ENCODE measurements at places on chromosomes 2 and 18.

DNA sequence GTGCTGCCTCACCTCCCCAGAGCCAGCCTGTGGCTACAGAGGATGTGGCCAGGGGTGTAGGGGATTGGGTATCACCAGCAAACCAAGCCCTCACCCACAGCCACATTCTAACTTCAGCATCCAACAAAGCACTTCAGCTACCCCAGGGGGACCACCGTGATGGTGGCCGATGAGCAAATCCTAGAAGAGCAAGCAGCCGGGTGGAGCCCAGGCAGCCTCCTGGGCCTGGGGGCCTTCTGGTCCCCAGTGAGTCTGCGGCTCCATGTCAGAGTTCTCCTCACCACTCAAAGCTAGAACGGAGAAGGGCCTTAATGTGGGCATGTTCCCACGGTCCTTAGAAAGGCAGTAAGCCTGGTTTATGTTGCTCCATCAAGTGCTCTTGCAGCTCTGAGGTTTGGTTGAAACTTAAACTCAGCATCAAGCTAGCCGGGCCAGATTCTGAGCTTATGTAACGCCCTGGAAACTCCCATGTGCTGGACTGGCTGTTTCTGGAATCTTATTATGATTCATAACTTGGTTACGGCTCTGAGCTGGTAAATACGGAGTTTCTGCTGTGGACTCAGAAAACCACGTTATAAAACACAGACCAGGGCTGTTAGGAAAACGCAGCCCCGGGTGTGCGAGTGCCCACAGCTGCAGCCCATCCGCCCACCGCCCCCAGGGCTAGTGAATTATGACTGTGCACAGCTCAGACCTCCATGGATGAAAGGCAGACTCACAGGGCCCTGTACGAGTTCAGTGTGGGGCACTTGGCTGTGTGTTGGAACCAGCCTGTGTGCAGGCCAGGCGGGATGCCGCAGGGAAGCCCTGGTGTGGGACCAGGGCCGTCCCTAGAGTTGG, 99.8 kb downstream of the SEPTIN10 start:
- DNase-seq, result no peak

- no peak for DNase-seq
These were observed 3.4 kb downstream of the TFPI start for GRCh38 chr2:187550857-187551256.

DNA sequence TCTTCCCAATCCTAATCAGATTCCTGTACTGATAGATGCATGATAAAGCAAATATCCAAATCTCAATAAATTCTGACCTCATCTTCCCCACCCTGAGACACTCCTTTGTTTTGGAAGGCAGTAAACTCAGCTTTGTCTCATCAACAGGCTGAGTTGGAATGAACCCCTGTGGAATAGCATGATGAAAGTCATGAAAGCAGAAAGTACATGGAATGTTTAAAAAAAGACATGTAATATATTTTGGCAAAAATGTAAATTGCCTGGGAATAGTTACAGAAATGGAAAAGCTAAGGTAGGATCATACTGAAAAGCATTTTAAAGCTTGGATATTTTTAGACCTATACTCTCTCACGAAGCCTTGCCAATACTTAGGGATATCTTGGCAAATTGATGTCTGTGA, 468.7 kb upstream of the CDH7 start:
- DNase-seq, result no peak

- no peak for DNase-seq
These were observed 562.1 kb downstream of the NRXN1 start for GRCh38 chr2:50469784-50470183.

GRCh38 chr2:27347641-27348040, 8.9 kb downstream of the GTF3C2 start:
- DNase-seq, result no peak

- DNase-seq, result no peak
These were observed 811.3 kb downstream of the CNTNAP5 start for GRCh38 chr2:124836416-124836815.
